Stimulated activated CD8-positive, alpha-beta memory T cell treated with anti-CD3 and anti-CD28 coated beads, Interleukin-15, amount 100 ng/mL, for 24 hours (primary cell): ENCODE measurements at places on chromosomes 11 and 22.

DNA sequence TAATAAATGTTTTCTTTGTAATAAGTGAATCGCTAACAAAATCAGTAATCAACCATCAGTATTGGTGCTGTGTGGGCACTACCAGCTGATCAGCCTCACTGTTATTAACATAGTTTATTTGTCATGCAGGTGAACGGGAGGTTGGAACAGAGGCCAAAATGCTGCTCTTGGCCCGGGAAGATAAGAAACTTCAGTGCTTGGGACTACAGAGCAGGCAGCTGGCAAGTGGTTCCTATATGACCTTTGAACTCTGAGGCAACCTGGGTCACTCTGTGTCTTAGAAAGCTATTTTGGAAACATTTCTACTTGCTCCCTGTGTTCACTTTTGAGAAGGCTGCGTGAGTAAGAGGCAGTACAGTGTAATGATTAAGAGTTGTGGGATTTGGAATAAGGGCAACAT, 36.5 kb upstream of the DNAJB13 start:
- DNase-seq = no peak

DNA sequence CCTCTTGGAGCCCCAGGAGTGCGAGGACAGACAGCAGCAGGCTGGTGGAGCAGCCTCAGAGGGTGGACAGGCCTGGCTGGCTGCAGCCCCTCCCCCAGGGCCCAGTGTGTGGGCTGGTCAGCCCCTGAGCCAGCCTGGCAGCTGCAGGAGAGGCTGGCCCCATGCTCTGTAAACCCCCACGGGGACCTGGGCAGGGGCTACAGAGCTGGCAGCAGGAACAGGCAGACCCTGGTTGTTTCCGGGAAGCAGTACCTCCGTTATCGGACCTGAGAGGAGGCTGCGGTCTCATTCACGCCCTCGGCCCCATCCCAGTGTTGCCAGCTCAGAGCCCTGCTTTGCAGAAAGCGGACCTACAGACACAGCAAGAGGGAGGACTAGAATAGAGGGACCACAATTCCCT, 38.5 kb upstream of the COMT start:
- no peak for DNase-seq

- DNase-seq = no peak
Measured at GRCh38 chr22:50252082-50253045, 1.3 kb upstream of the HDAC10 start.

GRCh38 chr11:15700456-15700855, 585.7 kb downstream of the INSC start:
- no peak for DNase-seq

GRCh38 chr11:44372989-44373388, 63.0 kb upstream of the ALX4 start:
- no peak for DNase-seq

DNA sequence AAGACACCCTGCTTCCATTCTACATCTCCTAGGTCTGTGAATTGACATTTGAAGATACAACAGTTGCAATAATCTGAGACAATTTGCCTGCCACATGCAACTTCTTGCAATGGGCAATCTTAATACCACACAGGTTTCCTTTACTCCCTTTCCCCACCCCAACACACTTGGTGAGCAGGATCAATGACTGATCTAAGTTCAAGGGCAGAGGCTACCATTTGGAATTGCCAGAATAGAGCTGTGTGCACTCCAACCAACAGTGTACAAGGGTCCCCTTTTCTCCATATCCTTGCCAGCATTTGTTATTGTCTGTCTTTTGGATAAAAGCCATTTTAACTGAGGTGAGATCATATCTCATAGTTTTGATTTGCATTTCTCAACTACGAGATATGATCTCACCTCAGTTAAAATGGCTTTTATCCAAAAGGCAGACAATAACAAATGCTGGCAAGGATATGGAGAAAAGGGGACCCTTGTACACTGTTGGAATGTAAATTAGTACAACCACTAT, 2.9 kb upstream of the NNMT start:
- DNase-seq = no peak

GRCh38 chr11:72309074-72309598, 65.2 kb upstream of the PHOX2A start:
- DNase-seq = no peak

DNA sequence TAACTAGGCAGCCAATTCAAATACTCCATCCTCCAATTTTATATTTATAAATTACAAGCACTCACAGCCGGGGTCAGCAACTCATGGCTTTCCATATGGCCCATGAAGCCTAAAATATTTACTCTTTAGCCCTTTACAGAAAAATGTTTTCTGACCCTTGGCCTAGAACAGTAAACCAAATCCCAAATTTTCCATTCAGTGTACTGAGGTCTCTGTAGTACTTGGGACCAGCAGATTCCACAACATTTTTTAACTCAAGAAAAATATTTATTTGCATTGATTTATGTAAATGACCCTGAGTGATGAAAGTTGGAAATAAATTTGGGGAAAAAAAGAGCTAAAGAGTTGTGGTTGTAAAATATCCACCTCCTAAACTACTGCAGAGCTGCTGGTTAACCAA, 82.6 kb downstream of the SLC1A2 start:
- DNase-seq = no peak

DNA sequence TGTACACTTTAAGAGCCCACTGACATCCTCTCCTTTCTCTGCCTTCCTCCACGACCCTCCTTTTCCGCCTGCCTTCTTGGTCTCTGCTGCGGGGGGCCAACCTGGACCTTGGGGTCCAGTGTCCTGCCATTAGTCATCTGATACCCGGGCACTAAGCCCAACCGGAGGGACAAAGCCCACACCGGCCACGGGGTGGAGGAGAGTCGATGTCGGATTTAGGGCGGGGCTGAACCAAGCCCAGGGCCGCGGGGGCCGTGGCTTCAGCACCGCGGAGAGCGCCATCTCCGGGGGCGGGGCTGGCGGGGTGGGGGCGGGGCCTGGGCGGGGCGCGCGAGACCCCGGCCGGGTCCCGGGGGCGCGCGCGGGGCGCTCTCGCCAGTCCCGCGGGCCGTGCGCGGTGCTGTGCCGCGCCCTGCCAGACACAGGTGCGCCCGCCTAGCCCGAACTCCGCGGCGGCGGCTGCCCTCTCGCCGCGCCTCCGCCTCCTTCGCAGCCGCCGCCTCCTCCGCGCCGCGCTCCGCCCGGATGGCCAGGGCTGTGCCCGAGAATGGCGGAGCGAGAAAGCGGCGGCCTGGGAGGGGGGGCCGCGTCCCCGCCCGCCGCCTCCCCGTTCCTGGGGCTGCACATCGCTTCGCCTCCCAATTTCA, at the start of gene MAPK8IP1:
Gene MAPK8IP1 (plus strand): TSS at position 378 of the 647 bp plus-strand sequence. CDS start 170 bp downstream, at position 548.
- peak; percentile 39 for DNase-seq

DNA sequence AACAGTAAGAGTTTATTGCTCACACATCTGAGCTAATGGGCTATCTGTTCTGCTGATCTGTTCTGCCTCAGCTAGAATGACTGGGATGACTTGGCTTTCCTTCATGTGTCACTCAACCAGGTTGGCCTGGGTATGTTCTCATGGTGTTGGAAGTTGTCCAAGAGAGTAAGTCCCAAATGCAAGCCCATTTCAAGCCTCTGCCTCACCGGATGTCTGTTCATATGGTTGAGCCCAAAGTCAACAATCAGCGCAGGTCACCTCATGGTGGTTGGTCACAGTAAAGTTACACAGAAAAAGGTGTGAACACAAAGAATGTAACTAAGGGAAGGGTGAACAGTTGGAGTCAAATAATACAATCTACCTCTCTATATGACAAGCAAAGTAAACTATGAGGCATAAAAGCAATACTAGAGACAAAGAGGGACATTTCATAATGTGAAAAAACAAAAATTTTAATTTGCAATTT, 1.9 kb downstream of the GDPD4 start:
- no peak for DNase-seq

DNA sequence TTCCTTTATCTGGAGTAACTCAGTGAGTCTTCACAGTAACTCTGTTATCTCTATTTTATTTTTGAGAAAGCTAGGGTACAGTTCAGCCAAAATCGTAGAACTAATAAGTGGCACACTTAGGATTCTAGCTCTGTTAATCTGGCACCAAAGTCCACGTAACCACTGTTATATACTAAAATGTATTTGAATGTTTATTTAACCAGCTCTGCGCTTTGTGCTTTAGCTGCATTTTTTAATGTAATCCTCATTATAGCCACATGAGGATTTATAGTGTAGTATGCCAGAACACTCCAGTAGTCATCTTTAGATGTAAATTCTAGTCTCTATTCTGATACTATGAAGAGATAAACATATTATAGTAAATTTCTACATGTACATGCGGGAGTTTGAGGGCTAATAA, 36.8 kb downstream of the YAP1 start:
- DNase-seq = no peak

GRCh38 chr11:117192401-117192875, 6.7 kb upstream of the TAGLN start:
- DNase-seq = no peak

DNA sequence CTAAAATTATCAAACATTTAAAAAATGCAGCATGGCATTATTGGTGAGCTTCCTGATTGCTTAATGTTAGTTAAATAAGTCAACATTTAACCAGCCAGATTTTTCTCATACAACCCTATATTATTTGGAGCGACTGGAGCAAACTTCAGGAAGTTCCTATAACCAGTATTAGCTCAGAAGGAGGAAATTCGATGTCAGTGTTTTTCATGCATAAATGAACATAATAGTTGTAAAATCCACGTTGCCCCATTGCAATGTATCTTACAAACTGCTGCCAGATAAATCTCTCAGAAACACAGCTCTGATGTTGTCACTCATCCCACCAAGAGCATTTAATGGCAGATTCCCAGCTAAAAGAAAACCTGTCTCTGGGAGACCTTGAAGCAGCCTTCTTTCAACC, 278.5 kb downstream of the CASP12 start:
- DNase-seq = no peak

GRCh38 chr11:9143721-9144120, 52.3 kb upstream of the SCUBE2 start:
- no peak for DNase-seq

- no peak for DNase-seq
Measured at GRCh38 chr22:50528682-50529415, 963 bp downstream of the TYMP start.

DNA sequence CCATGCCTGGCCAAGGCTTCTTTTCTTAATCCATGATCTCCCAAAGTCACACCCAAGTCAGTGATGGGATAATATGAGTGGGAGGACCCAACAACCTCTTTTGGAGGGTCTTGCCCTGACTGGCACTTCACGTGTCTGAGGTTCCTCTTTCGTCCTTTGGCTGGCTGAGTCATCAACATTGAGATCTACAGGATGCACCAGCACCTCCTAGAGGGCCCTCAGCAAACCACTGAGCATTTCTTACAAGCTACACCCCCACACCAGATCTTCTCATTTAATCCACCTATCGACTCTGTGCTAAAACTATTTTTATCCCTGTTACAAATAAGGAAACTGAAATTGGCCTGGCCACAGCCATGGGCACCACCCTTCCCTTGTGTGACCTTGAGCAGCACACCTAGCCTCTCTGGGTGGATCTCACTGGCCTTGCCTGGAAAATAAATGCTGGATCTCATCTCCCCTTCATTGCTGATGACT, 63.4 kb downstream of the FLI1 start:
- no peak for DNase-seq
